G401 (cell line): ENCODE measurements at places on chromosomes 7 and 10. TPM values are rescaled to one million over a fixed set of nuclear protein-coding genes. Genes with fewer than 3 reads are reported as not detected.
A peak's percentile ranks its signal among the peaks of the same experiment; 100 is the strongest.

SPAM1 gene
- total RNA-seq: not detected in 2 replicates

GATAD1 gene
- total RNA-seq: 14.8 and 22.0 TPM in 2 replicates

- DNase-seq: no peak
These were observed 351.2 kb downstream of the DNAJB6 start for GRCh38 chr7:157687845-157688532.

DNA sequence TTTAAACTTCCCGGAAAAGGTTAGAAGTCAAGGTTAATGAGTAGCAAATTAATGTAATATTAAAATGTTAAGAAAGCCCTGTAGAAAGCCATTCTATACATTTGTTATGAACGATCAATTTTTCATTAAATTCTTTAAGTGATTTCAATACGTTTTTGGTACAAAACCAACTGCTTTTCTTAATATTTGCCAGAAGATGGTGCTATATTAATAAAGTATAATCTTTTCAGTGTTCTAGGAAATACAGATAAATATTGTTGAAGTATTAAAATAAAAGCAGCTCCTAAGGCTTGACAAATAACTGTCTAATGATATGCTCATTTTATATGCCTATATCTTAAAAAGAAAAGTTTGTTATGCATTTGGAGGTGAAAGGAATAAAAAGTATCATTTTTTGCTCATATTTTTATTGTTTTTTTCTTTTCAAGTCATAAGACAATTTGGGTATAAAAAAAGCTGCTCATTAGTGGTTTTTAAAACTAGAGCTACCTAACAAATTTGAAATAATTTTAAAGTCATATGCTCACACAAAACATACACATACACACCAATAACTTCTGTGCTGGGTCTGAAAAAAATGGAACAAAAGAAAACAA lies 130.3 kb upstream of the POT1 start:
- DNase-seq: no peak

DNA sequence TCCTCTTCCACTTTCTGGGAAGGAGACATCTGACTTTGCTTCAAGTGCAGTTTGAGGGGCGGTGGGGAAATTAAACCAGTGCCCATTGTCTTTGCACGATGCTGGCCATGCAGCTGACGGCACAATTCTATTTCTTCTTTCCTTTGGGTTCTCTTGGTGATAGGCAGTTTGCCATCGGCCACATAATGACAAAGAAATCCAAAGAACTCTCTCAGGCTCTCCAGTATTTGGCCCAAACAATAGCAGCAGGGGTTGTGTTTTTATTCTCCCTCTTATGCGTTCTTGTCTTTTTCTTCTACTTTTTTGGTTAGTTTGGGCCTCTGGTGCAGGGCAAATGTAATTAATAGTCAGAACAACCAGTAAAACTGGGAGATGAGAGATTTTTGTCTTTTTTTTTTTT lies 147.0 kb downstream of the EMX2 start:
- DNase-seq: no peak

GRCh38 chr7:98202367-98203195 lies 8.7 kb upstream of the BHLHA15 start:
- DNase-seq: no peak

- peak; percentile 93 for DNase-seq
These were observed 28.0 kb downstream of the GLCCI1 start for GRCh38 chr7:7996568-7996967.
